ENCODE measurements at places on chromosomes 5 and 9.

DNA sequence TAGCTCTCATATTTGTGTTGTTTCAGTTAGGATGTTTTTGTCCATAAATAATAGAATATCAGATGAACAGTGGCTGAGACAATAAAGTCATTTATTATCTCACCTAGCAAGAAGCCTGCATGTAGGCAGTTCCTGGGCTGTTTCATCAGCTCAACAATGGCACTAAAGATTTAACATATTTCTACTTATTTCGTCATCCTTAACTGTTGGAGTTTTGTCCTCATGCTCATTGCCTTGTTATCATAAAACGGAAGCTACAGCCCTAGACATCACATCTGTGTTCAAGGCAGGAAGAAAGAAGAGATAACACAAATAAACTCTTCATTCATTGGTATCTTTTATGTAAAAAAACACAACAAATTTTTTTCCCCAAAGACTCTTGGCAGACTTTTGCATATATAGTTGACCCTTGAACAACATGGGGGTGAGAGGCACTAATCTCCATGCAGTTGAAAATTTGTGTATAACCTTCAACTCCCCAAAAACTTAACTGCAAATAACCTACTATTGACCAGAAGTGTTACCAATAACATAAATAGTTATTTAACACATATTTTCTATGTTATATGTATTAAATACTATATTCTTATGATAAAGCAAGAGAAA lies 277.2 kb upstream of the ADRA1B start:
- no peak for DNase-seq

GRCh38 chr5:101159006-101159405 lies 255.9 kb upstream of the ST8SIA4 start:
- no peak for DNase-seq

DNA sequence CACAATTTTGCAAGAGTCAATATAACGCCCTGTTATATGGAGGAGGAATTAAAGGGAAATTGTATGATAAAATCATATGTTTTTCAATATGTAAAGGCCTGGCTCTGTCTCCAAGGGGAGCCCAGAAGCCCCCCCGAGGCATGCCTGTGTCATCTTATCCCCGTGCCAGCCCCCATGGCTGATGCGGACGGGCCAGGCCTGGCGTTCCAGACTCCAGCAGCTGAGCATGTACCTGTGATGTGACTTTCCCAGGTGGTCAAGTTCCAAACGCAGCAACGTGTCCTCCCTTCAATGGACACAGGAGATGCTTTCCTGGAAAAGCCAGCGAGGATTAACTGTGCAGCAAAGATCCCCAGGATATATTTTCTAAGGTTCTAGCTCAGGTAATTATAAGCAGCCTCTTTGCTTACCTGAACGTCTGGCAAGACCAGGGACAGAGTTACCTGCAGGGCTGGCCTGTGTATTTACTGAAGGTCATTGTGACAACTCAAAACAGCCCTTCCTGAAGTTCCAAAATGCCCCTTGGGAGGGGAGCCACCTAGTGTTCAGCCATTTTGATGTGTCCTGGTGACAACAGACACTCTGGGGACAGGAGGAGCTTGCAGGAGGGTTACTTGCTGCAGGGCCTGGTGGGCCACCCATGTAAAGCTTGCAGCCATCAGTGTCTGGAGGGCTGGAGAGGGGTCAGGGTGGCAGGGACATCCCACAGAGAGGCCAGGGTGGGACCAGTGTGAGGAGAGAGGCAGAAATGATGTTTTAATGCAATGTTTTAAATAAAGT lies 53.3 kb upstream of the RNU6ATAC start:
- DNase-seq = peak; percentile 51

GRCh38 chr5:76809141-76809540 lies 9.7 kb upstream of the F2RL1 start:
- no peak for DNase-seq

- DNase-seq = no peak
These were observed 35.8 kb downstream of the PHF2 start for GRCh38 chr9:93612052-93612795.

GRCh38 chr5:116553366-116553765 lies 21.3 kb downstream of the SEMA6A start:
- DNase-seq = no peak

- DNase-seq = no peak
These were observed 20.7 kb upstream of the CTSV start for GRCh38 chr9:97059626-97060025.

GRCh38 chr5:90810211-90810610 lies 251.6 kb downstream of the ADGRV1 start:
- no peak for DNase-seq

DNA sequence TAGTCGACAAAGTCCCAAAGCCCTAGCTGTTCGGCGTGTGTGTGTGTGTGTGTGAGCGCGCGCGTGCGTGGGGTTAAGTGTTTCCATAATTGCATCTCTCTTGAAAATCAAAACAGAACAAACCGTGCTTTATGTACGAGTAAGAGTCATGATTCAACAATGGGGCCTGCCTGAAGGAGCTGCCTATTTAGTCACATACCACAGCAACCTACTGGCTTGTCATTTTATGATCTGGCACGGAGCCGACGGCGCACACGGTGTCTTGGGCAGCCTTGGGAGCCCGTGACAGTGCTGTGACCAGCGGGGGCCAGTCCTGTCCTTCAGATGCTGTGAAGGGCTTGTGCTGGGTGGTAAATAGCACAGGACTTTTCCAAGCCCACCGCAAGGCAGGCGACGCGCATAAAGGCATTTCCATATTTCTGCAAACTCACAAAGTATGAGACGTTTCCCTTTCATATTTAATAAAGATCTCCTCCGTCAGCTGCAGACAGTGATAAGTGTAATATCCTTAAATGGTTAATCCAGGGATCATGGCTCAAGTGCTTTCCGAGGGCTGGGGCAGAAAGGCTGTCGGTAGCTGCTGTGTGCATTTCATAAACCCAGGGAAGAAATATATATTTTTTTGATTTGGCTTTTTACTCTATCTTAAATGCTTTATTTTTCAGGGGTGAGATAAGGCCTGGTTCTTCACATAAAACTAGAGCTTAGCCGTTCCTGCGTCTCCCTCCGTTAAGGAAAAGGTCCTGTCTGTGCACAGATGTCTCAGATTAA lies 270.2 kb upstream of the IRX1 start:
- no peak for DNase-seq

- no peak for DNase-seq
These were observed 81.9 kb downstream of the APBA1 start for GRCh38 chr9:69590266-69590665.

- DNase-seq = no peak
These were observed 151.0 kb downstream of the PCSK1 start for GRCh38 chr5:96282020-96282419.

GRCh38 chr9:19320495-19320894 lies 59.5 kb downstream of the RPS6 start:
- no peak for DNase-seq

GRCh38 chr5:171720086-171720485 lies 65.5 kb upstream of the SMIM23 start:
- DNase-seq = no peak

DNA sequence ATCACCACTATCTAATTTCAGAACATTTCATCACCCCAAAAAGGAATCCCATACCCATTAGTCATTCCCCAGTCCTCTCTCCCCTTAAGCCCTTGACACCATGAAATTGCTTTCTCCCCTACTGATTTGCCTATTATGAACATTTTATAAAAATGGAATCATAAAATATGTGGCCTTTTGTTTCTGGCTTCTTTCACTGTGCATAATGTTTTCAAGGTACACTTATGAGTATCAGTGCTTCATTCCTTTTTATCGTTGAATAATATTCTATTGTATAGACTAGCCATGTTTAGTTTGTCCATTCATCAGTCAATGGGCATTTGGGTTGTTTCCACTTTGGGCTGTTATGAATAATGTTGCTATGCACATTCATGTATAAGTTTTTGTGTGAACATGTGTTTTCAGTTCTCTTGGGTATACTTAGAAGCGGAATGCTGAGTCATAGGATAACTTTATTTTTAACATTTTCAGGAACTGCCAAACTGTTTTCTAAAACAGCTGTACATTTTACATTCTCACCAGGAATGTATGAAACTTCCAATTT lies 40.4 kb upstream of the FGF1 start:
- no peak for DNase-seq

- DNase-seq = no peak
These were observed 167.9 kb upstream of the GLRA1 start for GRCh38 chr5:152092580-152092979.

GRCh38 chr5:93925321-93925720 lies 183.9 kb upstream of the POU5F2 start:
- DNase-seq = no peak

- DNase-seq = no peak
These were observed 363.3 kb downstream of the KDM4C start for GRCh38 chr9:7121055-7121454.

DNA sequence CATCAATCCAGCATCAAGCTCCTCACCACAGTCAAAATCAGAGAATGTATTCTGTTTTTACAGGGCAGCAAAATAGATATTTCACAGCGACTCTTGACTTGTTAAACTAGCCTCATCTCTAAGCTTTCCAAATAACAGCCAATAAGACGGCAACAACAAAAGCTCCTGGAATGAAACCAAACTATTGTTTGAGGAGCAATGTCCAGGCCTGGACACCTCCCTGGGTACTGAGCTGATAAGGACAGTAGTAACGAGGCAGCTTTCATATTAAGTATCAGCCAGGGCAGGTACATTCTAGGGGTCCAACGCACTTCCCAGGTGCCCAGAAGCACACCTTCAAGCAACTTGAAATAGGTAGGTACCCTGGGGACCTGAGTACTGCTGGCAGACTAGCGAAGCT lies 260.3 kb downstream of the ENC1 start:
- no peak for DNase-seq

- peak; percentile 96 for DNase-seq
These were observed 479.4 kb downstream of the DMAC1 start for GRCh38 chr9:7320139-7320538.

- DNase-seq = no peak
These were observed 285.1 kb downstream of the SH3GL2 start for GRCh38 chr9:17863924-17864323.

DNA sequence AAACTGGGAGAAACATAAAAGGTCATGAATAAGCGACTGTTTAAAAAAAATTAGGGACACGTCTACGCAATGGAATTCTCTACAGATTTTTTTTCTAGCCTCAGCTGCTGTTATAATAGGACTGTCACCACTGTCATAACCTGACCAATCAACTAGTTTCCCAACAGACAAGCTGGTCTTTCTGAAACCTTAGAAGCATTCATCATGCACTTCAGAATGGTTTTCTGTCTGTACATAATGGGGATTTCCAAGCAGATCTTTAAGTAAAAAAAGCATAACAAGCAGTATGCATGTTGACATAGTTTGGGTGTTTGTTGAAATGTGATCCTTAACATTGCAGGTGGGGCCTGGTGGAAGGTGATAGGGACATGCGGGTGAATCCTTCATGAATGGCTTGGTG lies 58.3 kb upstream of the SEMA6A start:
- DNase-seq = peak; percentile 30

GRCh38 chr5:87722286-87722685 lies 309.6 kb upstream of the CCNH start:
- DNase-seq = no peak

- no peak for DNase-seq
These were observed 200.0 kb downstream of the FGF10 start for GRCh38 chr5:44189255-44189654.

DNA sequence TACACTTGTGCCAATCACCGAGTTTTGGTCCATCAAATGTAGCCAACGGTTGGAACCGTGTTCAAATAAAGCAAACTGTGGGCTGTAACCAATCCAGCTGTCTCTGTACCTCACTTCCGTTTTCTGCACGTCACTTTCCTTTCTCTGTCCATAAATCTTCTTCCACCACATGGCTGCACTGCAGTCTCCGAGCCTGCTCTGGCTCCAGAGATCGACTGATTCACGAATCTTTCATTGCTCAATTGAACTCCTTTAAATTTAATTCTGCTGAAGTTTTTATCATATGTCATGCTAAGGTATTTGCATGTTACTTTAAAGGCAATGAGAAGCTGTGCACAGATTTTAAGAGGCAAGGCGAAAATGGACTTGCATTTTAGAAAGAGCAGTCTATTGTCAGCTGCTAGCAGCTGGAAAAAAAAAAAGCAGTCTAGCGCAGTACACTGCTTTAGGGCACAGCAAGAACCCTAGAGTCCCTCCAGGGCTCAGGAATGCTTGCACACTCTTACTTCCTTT lies 13.2 kb downstream of the TTC39B start:
- DNase-seq = peak; percentile 18

DNA sequence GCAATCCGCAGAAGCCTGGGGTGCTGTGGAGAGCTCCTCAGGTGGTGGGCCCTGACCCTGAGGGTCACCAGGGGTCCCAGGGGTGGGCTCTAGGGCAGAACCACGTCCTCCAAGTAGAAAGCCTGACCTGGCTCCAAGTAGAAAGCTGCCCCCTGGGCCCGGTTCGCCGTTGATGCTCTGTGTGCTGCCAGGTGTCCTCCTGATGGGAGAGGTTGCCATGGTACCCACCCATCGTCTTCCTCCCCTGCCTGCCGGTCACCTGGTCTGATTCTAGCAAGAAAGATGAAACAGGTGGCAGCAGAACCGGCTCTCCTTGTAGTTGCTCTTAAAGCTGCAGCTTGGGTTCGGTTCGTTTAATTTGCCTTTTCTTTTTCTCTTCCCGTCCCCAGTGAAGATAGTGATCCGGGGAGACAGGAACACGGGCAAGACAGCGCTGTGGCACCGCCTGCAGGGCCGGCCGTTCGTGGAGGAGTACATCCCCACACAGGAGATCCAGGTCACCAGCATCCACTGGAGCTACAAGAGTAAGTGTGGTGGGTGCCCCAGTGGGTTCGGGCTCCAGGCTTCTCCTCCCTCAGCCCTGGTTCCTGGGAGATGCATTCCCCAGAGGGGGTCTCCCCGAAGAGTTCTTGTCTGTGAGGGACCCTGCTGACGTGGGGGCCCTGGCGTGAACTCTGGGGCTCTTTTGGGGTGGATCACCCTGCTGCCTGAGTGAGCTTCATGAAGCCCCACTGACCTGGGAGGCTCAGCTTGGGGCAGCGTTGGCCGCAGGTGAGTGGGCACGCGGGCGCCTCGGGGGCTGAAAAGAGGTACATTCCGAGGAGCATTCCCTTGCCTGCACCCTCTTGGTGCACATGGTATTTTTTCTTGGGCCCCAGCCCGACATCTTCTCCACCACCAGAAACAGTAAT lies 15.6 kb downstream of the RABL6 start:
- DNase-seq = no peak

DNA sequence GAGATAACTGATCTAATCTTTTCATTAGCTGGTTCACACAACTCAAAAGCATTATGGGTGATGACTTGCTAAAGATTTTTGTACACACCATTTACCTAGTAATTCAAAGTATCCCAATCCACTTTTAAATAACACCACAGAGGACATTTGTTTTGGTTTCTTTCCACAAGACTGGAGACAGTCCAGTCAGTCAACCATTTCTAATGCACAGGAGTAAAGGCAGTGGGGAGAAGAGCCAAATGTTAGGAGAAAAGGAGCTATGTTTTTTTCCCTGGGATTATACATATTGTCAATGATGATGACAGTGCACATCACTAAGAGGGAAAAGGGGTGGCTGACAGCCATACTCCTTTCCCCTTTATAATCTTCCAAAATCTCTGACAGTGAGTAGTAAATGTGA lies 240.9 kb downstream of the GABRB2 start:
- DNase-seq = no peak

- no peak for DNase-seq
These were observed at the start of gene FOXI1 for GRCh38 chr5:170105642-170106611. FOXI1 (plus strand) TSS chr5:170105897; CDS start chr5:170105958, 61 bp downstream.

GRCh38 chr5:176692326-176692725 lies 45.0 kb downstream of the TSPAN17 start:
- no peak for DNase-seq

GRCh38 chr9:132957805-132958204 lies 13.4 kb upstream of the TSC1 start:
- DNase-seq = no peak
